Psoas muscle (tissue), 8 donors: ENCODE measurements at places on chromosomes 3 and 15. TPM values are rescaled to one million over a fixed set of nuclear protein-coding genes. Genes with fewer than 3 reads are reported as not detected.

The DPPA2 gene
- total RNA-seq = not detected

The SNX22 gene
- 0.08 TPM for total RNA-seq

The LOXL1 gene
- 5.1 TPM for total RNA-seq

The ATP8B4 gene
- total RNA-seq = 1.8 TPM

The PLD1 gene
- total RNA-seq = 1.9 TPM

The XYLB gene
- 1.3 TPM for total RNA-seq

The PLA2G4B gene
- total RNA-seq = 2.1 TPM

The PRSS50 gene
- 0.23 TPM for total RNA-seq

The RBMS3 gene
- 28.1 TPM for total RNA-seq

The SLC28A1 gene
- total RNA-seq = 0.23 TPM

The PROS1 gene
- total RNA-seq = 8.7 TPM

The SNTN gene
- not detected for total RNA-seq

The STAB1 gene
- 29.0 TPM for total RNA-seq
